Stimulated activated CD4-positive, alpha-beta T cell treated with anti-CD3 and anti-CD28 coated beads, Interleukin-1b, Interleukin-23, amount 100 ng/mL, for 1 hour (primary cell): ENCODE measurements at places on chromosomes 11 and 22.

GRCh38 chr11:128695539-128696221, 1.8 kb downstream of the FLI1 start:
- DNase-seq: no peak

DNA sequence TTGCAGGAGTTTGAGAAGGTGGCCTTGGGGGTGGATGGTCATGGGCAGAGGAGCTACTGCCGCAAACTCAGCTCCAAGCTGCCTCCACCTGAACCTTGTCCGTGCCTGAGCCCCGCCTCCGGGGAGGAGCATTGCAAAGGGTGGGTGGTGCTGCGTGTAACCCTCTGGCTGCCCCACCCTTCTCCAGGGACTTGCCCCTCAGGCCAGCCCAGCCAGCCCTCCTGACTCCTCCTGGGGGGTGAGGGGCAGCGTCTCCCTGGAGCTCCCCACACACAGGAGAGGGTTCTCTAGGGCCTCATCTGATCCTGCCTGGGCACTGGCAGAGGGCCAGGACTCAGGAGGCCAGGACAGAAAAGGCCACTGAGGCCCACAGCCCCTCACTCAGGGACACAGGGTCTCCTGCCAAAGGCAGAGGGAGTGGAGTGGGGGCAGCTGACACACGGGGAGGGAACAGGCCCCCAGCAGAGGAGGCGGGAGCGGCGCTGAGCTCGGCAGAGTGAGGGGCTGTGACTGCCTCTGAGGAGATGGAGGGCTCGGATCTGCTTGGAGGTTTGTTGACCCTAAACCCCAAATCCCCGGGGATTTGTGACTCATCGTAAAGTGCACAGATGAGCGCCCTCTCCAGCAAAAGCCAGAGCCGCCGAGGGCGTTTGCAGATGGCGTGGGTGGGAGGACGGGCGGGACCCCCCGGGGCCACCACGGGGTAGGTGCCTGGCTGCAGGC, 12.8 kb downstream of the BRSK2 start:
- no peak for DNase-seq

DNA sequence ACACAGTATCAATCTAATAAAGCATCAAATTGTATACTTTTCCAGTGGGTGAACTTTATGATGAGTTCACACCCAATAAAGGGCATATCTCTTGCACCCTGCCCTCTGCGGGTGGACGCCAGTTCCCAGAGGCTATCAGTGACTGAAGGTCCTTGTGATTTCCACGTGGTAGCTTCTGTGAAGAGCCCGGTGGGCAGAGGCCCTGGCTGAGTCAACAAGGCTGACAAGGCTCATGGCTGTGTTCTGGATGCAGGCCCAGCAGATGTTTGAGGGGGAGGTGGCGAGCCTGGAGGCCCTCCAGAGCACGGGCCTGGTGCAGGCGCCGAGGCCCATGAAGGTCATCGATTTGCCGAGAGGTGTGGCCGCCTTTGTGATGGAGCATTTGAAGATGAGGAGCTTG, 71.4 kb downstream of the PIWIL3 start:
- no peak for DNase-seq

DNA sequence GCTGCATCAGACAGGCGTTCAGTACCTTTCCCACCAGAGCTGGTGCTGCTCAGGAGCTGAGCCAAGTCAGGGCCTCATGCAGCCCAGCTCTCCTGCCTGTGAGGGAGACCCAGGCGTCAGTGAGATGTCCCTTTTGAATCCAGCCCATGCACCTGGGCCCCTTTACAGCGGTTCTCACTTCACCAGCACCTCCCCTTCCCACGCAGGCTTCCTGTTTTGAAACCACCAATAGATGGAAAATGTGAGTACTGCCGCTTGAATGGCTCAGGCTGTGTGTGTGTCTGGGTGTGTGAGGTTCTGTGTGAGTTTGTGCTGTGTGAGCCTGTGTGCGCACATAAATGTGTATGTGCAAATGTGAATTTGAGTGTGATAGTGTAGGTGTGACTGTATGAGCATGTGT, 88.4 kb downstream of the UBASH3B start:
- DNase-seq: peak; percentile 65

DNA sequence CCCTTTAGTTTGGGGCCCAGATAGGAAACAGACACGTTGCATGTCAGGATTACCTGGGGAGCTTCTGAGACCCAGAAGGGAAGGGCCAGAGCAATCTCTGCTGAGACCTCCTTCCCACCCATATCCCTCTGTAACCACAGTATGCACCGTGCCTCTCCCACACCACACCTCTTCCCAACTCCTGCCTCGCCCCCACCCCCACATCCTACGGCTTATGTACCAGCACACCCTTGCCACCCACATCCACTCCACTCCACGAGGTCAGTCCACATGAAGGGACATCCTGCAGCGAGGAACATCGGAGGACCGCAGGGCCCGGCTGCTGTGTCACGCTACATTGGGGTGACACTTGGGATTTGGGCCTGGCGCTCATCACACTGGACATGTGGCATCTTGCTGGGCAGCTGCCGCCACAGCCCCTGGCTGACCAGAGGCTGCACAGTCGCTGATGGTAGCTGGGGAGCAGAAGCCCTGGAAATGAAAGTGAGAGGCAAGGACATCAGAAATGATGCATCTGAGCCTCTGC, 118.3 kb upstream of the LMO1 start:
- no peak for DNase-seq

- DNase-seq: no peak
Observed at GRCh38 chr11:2790568-2790921, 90.8 kb upstream of the KCNQ1OT1 start.

- DNase-seq: no peak
Observed at GRCh38 chr22:47124451-47124881, 362.0 kb downstream of the TBC1D22A start.

DNA sequence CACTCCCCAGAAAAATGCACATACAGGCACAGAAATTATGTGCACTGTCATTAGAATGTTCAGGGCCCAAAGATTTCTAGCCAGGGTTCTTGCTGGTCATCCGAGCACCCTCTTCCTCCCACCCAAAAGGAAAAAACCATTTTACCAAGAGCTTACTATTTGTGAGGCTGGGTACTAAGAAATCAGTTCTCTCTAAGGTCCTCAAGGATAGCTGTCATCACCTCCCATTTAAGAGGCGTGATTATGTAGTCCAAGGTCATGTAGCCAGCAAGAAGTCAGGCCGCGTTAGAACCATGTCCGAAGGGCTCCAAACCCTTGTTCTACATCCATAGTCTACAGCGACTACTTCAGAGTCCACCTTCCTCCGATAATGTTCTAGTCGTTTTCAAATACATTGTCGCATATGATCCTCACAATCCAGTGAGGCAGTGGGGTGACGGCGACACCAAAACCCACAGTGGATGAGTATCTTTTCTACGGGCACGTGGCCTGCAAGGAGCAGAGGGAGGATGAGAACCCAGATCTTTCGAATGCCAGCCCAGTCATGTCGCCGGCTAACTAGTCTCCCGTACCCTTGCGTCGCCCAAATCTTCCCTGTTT, 634 bp downstream of the TIMM8B start:
- no peak for DNase-seq

DNA sequence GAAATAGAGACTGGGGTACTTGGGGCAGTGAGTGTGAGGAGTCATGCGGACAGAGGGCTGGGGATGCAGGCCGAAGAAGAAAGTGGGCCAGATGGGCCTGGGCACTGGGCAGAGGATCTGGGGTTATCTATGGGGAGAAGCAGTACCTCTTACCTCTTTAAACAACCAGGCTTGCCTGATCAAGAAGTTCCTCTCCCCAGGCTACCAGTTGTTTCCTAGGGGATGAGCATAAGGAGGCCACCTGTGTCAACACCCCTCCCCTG, 98.4 kb upstream of the PITPNB start:
- no peak for DNase-seq

DNA sequence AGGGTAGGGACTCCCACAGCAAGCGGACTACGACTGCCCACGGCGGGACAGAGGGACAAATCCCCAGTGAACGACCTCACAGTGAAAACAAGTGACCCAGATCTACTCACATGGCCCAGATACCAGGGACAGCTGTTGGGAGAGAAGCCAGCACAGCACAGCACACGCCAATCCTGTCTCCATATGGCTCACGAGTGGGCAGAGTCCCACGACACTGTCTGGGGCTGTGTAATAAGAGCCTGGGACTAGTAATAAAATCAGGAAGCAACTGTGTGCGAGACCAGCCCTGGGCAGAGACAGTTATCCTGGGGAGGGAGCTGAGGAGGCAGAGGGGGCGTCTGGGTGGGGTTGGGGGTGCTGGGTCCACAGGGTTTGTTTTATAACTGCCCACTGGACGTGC, 385.0 kb downstream of the CTTN start:
- DNase-seq: no peak

DNA sequence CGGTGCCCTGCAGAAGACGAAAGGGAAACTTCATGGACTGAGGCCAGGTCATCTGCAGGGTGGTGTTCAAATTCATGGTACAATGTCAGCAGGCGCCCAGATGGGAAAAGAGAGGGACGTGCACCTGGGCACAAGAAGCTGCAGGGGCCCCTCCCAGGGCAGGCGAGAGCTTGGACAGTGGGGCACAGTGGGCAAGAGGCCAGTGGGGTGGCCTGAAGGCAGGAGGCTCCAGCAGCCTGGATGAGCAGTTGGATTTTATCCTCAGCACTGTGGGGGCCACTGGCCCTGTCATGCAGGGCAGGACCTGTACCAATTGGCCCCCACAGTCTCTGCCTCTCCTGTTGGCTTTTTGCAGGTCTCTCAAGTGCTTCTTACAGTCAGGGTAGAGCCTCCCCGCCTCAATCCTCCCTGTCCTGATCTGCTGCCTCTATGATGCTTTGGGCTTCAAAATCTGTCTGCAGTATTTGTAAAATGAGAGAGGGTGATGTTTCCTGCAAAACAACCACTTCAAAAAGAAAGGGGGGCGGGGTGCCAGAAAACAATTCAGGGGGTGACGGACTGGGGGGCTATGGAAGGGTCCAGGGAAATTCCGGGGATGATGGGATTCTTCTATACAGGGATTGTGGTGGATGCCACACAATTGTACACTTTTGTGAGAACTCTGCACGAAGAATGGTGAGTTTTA, 1.7 kb upstream of the BID start:
- no peak for DNase-seq

GRCh38 chr11:4619514-4619913, 11.5 kb upstream of the TRIM68 start:
- DNase-seq: no peak

- no peak for DNase-seq
Observed at GRCh38 chr11:108483163-108483562, 15.0 kb downstream of the POGLUT3 start.

DNA sequence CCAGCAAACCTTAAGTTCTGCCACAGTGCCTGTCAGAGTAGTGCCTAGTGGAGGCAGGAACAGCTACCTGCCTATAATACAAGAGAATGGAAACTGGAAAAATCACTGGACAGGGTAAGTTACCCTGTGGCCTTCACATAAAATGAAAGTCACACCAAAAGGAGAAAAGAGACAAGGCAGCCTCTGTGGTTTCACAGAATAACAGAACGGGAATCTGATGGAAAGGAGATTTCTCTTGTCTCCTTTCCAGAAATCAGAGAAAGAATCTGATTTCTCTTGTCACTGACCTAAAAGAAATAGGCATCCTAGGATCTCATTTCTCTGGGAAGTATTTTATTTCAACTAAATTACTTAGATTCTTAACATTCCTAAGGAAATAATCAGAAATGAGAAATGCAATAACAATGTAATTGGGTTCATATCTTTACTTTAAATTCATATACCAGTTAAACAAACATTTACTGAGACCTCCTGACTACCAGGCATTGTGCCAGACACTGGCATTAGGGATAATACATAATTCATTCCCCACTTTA, 41.6 kb downstream of the PRCP start:
- no peak for DNase-seq

DNA sequence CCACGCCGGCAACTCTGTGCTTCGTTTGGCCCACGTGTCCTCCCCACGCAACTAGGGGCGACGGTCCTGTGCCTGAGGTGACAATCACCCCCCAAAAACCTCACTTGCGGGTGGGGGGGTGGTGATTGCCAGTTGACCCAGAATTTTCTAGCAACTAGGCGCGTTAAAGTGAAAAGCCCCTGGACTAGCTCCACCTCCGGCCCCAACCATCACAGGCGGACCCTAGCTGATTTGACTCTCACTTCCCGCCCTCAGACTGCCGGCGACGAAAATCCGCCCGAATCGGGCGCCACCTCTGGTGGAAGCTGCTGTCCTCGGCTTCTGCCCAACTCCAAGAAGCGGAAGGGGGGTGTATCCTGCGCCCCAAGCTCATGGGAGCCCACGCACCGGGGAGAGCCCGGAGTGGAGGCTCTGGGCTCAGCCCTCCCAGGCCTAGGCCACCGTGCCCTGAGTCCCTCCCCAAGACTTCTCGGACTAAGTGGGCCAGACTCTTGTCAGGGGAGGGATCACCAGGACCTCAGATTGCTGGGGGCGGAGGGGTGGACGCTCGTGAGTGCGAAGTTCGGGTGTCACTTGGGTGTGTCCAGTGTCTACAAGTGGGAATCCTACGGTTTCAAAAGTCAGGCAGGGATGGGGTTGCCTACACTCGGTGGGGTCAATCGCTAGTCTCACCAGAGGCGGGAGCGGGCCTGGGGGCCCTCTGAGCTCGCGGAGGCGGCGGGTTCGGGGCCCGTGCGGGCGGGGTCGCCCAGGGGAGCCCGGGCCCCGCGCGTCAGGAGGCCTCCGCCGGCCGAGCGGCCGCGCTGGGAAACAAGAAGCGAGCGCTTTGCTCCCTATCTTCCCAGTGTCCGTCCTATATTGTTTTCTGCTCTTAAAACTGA, 12.3 kb downstream of the PAX6 start:
- no peak for DNase-seq

- DNase-seq: no peak
Observed at GRCh38 chr11:17767301-17767885, 32.8 kb downstream of the KCNC1 start.

GRCh38 chr22:31578171-31578570, 81.8 kb downstream of the SFI1 start:
- no peak for DNase-seq

- DNase-seq: no peak
Observed at GRCh38 chr11:134413043-134413825, 1.2 kb upstream of the B3GAT1 start.

GRCh38 chr11:113085446-113085845, 124.2 kb downstream of the NCAM1 start:
- DNase-seq: no peak

GRCh38 chr11:77096591-77097019, 6.0 kb upstream of the OMP start:
- DNase-seq: no peak
